Fibroblast of mammary gland (primary cell): ENCODE measurements at places on chromosomes 3 and 15.

DNA sequence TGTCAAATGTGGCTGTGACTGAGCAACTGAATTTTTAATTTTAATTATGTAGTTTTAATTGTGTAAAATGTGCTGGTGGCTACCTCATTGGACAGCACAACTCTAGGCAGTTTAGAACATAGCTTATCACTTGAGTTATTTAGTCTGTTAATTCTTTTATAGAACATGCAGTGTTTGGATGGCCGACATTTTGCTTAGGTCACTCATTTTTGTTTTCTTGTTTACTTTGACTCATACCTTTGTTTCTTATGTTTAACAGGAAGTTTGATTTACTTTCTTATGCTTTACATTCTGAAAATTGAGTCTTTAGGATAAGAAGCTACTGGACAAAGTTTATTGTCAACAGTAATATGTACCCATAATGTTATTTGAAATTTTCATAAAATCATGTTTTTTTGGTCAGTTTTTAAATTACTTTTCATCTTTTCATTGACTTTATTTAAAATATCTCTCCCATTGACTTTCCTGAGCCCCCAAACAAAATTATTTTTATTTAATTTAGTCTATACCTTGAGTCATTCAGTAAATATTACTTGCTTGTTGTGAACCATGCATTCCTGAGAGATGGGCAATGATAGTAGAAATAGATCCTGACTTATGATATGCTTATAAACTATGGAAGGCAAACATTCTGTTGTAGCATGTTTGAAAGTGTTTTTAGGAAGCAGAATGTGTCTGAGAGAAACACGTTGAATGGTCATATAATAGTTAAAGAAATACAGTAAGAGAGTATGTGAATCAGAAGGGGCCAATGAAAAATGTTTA is 60.6 kb downstream of the TCF12 start:
- DNase-seq = peak; percentile 63

- no peak for DNase-seq
These were observed 248.4 kb upstream of the CMC1 start for GRCh38 chr3:27993051-27993450.

GRCh38 chr3:158273656-158274055 is 163.8 kb downstream of the RSRC1 start:
- DNase-seq = no peak

DNA sequence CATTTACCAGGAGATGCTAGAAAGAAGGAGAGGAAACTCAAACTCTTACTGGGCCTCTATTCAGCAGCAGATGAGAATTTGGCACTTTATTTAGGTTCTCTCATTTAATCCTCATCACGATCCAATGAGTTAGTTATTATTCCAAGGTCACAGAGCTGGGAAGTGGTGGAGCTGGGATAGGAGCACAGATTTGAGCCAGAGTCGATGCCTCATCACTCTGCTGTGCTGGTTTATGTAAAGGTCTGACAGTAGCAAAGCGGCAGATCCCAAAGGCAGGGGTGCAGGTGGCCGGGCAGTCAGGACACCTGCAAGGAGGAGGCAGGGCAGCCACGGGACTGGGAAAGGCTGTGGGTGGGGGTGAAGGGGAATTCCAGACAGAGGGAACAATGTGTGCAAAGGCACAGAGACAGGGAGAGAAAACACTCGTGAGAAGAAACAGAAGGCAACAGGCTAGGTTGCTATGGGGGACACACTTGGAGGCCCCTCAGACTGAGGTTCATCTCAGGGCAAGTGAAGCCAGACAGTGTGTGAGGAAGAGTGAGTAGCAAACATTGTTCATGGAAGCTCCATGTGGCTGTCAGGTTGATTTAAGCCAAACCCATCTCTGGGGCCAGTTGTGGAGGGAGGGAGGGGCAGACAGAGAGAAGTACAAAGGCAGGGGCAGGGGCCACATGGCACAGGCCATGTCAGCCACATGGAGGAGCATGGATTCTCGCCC is 26.8 kb downstream of the RAB6B start:
- DNase-seq = no peak

- DNase-seq = peak; percentile 7
These were observed 411.7 kb downstream of the MAGI1 start for GRCh38 chr3:65627062-65627461.

- DNase-seq = no peak
These were observed 48.9 kb downstream of the PTPRG start for GRCh38 chr3:61610316-61610715.
